Suppressor macrophage treated with lipopolysaccharide for 4 hours (primary cell): ENCODE measurements at places on chromosomes 6 and 20.

- DNase-seq = no peak
Measured at GRCh38 chr6:122422003-122422402, 22.6 kb downstream of the HSF2 start.

DNA sequence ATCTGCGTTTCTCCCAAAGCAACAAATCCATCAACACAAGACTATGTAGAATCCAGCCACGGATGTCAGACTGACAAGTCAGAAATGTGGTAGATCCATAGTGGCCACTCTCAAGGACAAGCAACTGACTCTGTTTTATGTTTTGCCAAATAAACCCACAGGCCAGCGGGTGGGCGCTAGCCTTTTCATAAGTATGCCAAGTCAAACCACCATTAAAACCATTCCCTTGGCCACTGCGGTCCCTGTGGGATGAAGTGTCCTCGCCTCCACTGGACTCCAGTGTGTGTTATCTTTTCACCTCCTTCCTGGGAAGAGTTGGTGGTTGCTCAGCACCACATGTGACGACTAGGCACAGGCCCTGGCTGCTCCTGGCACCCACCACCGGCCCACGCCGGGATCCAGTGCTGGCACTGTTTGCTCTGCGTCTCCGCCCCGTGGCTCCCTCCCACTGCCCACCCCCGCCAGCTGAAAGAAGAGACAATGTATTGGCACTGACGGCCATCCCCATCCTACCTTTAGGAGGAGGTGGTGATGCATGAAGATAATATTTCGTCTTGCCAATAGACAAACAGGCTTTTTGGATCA, 103.4 kb downstream of the FOXC1 start:
- no peak for DNase-seq

DNA sequence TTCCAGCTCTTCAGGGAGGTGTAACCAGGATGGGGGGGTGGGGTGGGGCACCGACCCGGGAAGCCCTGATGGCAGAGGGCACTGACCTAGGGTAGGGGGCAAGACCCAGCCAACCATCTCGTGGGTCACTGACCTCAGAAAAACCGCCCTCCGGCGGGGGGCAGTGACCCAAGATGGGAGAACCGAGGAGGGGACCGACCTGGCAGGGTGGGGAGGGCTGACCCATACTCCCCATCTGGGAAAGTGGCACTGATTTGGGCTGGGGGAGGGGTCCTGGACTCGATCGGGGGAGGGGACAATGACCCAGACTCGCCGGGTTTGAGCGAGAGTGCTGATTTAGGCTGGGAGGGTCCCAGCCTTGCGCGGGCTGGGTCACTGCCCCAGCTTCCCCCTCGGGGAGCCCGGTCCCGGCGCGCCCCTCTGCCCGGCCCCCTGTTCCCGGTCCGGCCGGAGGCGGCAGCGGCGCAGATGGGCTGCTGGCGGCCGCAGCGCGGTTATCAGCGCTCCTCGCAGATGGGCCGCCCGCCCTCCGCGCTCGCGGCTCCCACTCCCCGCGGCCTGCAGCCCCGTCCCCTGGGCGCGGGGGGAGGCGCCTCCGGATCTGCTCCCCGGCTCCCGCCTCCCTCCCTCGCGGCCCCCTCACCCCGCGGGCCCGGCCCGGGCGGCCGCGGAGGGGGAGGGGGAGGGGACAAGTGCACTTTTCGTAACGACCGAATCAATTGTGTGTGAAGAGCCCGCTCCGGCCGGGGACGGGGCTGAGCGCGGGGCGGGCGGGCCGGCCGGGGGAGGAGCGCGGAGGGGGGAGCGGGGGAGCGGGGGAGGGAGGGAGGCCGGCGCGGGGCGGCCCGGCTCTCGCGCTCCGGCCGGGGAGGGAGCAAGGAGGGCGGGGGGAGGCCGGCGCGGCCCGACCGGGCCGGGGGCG, 2.2 kb downstream of the NOL4L start:
- peak; percentile 9 for DNase-seq

DNA sequence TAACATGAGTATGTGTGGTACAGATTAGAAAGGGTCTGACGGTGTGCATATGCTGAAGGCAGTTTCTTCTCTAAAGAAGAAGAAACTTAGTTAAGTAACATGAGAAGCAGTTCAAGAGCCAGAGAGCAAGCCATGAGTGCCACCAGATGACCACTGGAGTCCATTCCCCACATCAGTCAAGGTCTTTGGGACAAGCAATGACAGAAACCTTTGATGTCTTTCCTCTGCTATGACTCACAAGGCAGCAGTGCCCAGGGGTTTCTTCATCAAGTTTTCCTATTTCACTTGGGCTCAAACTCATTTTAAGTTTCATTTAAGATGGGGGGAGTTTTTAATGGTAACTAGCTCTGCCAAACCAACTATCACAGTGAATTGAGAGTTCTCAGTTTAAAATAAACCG, 303.8 kb upstream of the TBX18 start:
- DNase-seq = no peak

DNA sequence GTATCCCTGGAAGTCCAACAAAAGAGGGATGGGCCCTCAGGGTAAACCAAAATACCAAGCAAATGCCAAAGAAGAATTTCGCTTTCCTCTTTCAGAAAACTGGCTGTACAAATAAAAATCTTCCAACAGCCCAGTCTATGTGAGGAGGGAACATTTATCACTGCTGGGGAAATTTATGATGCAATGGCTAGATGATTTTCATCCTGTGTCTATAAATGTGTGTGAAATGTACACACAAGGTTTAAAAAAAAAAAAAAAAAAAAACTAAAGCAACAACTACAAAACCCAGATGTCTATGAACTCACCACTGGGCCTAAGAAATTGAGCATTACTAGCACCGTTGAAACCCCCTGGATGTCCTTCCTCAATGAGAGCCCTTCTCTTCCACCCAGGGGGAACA, 68.7 kb upstream of the SLC4A11 start:
- no peak for DNase-seq

DNA sequence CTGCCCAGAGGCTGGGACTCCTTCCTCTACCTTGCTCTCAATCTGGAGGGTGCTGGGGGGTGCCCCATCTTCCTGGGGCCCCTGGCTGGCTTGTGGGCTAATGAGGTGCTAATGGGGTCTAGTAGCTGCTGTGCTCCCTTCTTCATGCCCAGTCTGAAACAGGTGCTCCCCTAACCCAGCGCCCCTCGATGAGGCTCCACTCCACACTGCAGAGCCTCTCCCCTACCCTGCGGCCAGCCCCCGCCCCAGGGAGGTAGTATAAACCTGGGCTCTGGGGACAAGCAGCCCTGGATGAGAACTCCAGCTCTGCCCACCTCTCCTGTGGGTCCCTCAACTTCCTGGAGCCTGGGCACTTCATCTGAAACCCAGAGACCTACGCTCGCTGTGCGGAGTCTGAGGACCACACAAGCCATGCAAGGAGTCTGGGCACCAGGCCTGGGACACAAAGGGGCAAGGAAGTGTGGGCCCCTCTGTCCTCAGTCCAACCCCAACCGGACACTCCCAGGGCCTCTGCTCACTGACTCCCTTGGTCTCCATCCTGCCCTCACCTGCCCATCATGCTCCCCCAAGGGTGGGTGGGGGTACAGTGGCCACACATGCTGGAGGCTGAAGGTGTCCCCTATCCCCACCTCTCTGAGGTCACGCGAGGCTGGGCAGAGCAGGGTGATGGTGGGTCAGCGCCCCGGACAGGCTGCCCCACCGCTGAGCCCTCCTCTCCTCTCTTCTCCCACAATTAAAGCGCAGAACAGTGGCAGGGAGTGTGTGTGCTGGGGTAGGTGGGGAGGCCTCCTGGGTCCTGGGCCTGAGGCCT, 6.1 kb downstream of the RPL10A start:
- no peak for DNase-seq

- DNase-seq = no peak
Measured at GRCh38 chr6:34227761-34228421, 8.8 kb upstream of the HMGA1 start.

- DNase-seq = no peak
Measured at GRCh38 chr6:148708707-148709106, 38.1 kb upstream of the UST start.

DNA sequence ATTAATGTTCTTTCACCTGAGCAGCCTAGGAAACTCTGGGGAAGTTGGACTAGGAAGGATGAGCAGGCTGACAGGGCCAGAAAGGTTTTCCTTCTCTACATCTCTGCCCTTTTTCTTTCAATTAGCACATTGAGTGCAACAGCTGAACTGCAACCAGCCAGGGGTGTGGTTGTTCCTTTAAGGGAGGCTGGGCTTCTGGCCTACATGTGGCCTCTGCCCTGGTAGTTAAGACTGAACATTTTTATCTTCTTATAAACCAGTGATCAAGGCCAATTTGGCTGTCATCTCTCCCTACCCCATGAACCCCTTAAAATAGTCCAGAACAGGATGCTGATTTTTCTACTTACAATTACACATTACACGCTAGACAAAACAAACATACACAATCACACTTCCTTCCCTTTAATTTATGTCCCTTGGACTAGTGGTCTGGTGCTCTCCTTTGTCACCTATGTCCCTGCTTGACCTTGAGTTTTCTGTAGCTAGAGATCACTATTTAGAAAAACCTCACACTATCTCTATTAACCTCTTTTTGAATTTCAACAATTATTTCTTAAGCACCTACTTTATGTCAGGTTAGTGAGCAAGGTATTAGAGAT, 60.3 kb downstream of the RNF217 start:
- DNase-seq = no peak

DNA sequence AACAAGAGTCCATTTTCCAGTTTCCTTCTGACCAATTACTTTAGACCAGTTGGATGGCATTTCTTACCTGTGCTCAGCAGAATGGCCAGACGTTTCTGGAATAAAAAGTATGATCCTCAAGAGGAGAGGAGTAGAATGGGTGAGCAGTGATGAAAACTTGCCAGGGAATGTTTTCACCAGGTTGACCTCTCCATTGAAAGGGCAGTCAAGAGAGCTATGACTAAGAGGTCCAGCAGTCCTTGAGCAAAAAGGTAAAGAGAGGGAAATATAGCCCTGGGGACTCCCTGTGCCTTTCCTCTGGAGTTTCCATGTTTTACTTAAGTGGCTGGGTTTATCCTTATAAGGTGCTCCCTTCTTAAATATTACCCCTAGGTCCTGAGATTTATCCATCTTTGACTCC, 210.9 kb downstream of the TBX18 start:
- DNase-seq = no peak

DNA sequence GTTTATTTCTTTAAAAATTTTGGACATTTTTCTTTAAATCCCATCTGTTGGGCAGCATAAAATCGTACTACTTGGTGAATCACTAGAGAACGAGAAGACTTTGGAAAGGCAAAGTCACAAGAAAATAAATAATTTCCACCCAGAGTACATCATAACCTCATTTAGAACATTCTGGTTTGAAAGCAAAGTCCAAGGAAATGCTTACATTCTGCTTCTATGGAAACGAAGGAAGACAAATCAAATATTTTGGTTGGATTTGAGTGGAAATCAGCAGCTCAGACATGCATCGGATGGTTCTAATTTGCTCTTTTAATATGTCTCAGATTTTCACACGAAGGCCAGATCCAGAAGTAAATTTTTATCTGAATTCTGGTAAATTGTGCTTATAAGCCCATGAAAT, 60.7 kb upstream of the LTV1 start:
- DNase-seq = no peak

GRCh38 chr6:158654498-158654897, 4.6 kb downstream of the SYTL3 start:
- DNase-seq = peak; percentile 92

DNA sequence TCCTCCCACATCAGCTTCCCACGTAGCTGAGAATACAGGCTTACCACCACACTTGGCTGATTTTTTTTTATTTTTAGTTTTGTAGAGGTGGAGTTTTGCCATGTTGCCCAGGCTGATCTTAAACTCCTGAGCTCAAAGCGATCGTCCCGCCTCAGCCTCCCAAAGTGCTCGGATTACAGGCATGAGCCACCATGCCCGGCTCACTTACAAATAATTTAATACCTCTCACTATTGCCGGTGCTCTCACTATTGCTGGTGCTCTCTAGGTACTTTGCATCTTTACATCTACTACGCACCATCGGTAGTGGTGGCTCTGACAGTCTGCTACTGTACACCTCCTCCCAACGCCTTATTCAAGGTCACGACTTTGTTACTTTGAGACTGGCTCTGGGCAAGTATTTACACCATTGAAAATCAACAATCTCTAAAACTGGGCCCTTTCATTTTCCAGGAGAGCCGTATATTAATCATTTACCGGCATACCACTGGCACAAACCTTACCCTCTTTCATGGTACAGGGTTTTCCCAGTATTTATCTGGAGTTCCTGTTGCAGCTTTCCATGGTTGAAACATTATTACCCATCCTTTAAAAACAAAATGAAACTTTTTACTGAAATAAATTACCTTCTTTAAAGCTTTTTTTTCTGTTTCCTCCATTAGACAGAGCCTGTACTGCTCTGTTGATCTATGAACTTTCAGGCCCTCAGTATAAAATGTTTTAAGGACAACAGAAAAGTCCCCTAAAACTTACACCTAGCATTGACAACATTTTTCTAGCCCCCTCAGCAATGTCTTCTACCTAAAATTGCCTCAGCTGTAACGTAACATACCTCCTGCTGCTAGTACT, 259.6 kb upstream of the PLCB4 start:
- DNase-seq = no peak

- DNase-seq = peak; percentile 55
Measured at GRCh38 chr6:89952686-89953085, 58.4 kb downstream of the GJA10 start.

DNA sequence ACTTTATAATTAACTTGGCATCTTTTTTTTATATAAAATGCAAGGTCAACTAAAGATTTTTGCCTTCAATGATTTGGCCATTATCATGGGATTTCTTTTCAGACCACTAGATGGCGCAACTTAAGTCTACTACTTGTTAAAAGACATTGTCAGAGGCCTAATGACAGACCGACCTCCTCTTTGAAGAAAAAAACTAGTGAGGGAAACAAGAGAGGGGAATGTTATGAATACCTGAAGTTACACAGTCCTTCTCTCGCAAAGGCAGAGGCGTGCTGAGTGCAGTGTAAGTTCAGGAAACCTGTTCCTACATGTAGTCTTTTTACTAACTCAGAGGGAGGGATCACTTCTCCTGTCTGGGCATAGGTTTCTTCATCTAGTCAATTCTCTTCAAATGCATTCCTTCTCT, 9.3 kb downstream of the TRAPPC3L start:
- peak; percentile 81 for DNase-seq

DNA sequence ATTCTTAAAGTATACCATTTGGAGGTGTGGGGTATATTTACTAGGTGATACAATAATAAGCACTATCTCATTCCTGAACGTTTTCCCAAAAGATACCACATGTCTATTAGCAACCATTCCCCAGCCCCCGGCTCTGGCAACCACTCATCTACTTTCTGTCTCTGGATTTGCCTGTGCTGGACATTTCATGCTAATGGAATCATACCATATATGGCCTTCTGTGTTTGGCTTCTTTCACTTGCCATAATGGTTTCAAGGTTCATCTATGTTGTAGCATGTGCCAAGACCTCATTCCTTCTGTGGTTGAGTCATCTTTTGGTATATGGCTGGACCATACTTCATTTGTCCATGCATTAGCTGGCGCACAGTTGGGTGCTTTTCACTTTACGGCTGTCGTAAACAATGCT, 39.7 kb downstream of the BCAS4 start:
- no peak for DNase-seq

- peak; percentile 12 for DNase-seq
Measured at GRCh38 chr6:161270116-161270515, 3.7 kb downstream of the AGPAT4 start.

GRCh38 chr6:34743625-34744293, 13.5 kb upstream of the SNRPC start:
- DNase-seq = no peak

- DNase-seq = no peak
Measured at GRCh38 chr20:62743777-62744317, 35.2 kb downstream of the NTSR1 start.
